ENCODE measurements at places on chromosomes 11 and 22.

GRCh38 chr11:2002807-2003206, 5.2 kb upstream of the H19 start:
- DNase-seq = no peak

DNA sequence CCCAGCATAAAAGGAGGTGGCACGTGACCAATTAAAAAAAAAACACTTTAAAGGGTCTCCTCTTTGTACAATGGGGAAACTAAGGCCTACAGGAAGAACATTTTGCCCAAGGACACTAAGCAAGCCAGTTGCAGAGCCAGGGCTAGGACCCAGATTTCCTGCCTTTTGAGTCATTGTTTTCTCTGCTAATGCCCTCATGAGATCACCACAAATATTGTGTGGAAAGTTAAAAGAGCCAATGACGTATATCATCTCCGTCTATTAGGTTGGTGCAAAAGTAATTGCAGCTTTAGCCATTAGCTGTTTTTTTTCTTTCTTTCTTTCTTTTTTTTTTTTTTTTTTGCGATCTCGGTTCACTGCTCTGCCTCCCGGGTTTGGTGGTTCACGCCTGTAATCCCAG, 24.1 kb upstream of the LRRC32 start:
- DNase-seq = no peak

DNA sequence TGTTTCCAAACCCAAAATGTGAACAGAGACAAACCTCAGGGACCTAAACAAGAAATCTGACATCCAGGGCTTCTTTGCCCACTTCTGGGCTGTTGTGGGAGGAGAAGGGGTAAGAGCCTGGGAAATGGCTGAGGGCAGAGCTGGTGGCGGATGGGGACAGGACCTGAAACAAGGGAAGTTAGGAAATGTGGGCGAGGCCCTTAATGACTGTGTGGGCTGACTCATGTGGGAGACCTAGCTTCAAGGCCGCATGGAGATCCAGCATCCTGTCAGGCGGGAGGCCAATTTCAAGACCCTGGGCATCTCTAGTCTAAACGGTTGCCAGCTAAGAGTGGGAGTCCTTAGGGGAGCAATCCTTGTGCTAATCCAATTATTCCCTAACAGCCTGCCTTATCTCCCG, 2.1 kb upstream of the OAF start:
- DNase-seq = no peak

- DNase-seq = no peak
Measured at GRCh38 chr22:37896939-37897338, 9.2 kb upstream of the MICALL1 start.

All from CD4-positive, alpha-beta memory T cell (primary cell).